T follicular helper cell (primary cell): ENCODE measurements at places on chromosomes 12 and 14.

GRCh38 chr14:76636602-76637001 is 124.7 kb upstream of the VASH1 start:
- DNase-seq: no peak

DNA sequence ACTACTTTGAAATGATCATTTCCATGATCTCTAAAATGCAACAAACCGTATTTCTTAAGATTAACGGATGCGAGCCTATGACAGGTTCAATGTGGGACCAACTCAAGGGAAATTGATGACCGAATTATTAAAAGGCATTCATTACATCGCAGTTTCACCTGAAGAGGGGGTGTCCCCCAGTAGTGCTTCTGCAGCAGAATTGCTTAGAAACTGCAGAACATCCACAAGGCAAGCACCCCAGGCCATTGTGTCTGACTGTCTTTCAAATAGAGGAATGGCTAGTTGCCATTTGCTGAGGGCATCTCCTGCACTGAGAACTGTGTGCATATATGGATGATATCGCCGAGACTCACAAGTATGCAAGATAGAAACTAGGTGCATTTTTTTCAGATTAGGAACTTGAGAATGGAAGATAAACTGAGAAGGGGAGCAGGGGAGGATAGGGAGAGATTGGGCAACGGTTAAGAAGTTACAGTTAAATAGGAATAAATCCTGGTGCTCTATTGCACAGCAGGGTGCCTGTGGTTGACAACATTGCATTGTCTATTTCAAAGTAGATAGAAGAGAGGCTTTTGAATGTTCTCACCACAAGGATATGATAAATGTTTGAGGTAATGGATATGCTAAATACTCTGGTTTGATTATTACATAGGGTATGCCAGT is 234.3 kb upstream of the PLEKHG7 start:
- DNase-seq: no peak

DNA sequence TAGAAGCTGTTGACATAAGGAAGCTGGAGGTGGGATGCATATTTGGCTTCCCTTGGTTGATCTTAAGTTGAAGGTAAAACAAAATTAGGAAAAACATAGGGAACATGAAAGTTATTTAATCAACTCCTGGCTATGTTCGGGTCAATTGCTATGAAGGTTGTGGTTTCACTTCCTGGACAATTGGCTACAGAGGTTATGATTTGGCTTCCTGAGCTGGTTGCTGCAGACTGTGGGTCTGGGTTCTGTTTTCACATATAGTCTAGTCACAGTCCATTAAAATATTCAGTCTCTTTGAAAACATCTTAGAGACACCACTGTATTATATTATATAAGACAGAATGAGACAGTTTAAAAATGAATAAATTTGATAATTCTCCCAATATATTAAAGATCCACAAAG is 895.2 kb upstream of the USP15 start:
- DNase-seq: no peak

GRCh38 chr14:34930591-34931091 is 52.2 kb upstream of the SRP54 start:
- peak; percentile 10 for DNase-seq

DNA sequence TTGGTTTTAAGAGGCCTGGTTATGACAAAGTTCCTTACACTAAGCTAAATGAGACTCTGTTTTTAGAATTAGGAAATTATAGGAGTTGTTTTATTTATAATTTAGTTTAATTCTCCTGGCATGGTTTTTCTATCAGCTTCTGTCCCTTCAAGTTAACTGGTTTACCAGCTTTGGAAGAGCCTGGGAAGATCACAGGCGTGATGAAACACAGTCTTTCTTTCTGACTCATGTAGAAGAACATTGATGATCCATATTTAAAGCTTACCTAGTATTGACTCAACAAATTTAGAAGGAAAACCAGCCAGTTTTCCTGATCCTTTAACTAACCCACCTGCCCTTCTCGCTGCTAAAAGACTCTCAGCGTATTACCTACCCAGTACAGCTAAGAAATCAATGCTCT is 155.2 kb downstream of the TGFB3 start:
- DNase-seq: no peak

GRCh38 chr12:123388951-123389559 is 5.1 kb downstream of the KMT5A start:
- no peak for DNase-seq

GRCh38 chr12:41293461-41293860 is 105.3 kb downstream of the PDZRN4 start:
- no peak for DNase-seq

GRCh38 chr14:21133901-21134300 is 22.0 kb downstream of the OR5AU1 start:
- DNase-seq: no peak

DNA sequence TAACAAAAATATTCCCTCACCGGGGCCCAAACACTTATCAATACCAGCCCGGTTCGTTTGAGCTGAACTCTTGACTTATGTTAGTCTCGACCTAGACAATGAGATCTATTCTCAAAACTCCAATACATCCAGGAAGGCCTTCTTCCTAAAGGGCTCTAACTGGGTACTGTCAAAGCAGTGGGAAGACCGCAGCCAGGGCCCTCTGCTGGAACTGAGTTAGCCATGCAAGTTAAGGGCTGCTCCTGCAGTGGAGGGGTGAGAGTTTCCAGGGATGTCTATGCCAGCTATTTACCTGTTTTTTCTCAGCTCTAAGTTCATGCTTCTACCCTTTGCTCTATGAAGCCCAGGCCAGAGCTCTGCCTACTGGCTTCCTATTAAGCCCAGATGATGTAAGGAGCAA is 348.8 kb downstream of the GXYLT1 start:
- no peak for DNase-seq

GRCh38 chr12:48199774-48200221 is 3.3 kb downstream of the OR10AD1 start:
- DNase-seq: no peak

GRCh38 chr12:64781280-64782190 is 22.3 kb upstream of the GNS start:
- DNase-seq: no peak

- DNase-seq: no peak
Measured at GRCh38 chr14:94826774-94827173, 56.9 kb upstream of the GSC start.

- no peak for DNase-seq
Measured at GRCh38 chr12:90112666-90113065, 404.0 kb upstream of the ATP2B1 start.

GRCh38 chr12:5523396-5524115 is 91.6 kb downstream of the NTF3 start:
- no peak for DNase-seq

DNA sequence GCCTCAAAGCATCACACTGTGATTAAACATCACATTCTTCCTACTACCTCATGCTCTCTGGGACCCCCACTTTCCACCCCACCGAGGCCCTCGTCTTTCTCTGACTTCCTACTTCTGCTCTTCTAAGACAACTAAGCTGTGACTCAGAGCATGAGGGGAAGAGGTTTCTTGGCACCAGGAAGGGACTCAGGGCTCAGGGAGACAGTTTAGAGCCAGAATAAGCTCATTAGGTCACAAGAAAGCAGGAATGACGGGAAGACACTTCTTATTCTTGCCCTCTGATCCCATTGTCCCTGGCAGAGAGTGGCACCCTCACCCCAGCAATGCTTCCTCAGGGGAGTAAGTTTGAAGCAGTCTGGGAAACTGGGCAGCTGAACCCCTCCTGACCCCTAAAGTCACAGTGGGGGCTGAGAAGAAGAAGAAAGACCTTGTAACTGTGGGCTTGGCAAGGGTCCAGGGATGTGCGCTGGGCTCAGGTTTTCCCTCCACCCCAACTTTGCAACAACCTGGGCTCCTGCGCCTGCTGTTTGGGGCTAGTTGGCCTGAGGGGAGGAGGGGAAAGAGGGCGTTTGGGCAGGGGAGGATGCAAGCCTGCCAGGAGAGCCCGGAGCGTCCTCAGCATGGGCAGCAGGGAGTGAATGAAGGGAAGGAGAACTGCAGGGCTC is 64.6 kb upstream of the ACTN1 start:
- no peak for DNase-seq

DNA sequence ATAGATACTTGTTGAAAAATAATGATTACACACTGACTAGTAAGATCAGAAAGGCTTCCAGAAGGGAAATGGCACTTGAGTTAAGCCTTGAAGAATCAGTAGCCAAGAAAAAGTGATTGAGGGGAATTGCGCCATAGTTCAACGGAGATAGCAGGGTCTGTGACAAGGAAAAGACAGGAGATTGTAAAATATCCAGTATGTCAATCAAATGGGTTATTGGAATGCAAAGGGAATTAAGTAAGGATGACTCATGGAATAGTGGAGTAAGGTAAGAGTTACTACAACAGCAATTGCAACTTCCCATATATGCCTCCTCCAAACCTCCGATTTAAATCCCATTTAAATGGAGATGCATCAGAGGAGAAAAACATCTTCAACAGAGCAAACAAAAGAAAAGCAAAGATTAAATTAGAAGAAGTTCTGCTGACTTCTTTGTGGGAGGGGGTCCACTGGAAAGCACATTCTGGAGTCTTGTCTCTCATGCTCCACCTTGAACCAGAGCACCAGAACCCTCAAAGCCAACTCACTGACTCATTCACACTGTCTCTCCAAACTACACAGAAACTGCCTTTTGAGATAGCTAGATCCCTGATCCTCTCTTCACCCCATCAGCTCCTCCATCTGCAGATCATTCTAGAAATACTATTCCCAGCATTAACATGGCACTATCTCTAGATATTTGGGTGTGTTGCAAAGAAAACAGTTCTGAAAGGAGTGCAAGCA is 138.2 kb downstream of the NUAK1 start:
- DNase-seq: no peak

DNA sequence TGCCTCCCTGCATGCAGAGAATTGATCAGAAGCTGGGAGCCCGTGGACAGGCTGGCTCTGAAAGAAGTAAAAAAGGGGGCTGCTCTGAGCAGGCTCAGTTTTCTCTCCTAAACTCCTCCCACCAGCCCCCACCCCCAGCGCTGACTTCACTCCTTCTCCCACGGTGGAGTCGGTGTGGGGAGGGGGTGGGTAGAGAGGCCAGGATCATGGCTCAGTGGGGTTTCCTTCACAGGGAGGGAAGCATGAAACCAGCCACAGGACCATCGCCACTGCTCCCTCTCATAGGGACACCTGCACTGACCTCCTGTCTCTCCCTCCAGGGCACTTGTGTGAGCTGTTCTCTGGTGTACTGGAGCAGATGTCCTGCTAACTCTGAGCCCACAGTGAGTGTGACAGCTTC is 78.9 kb downstream of the STAB2 start:
- DNase-seq: no peak

GRCh38 chr14:93065272-93065730 is 50.4 kb downstream of the ITPK1 start:
- no peak for DNase-seq

DNA sequence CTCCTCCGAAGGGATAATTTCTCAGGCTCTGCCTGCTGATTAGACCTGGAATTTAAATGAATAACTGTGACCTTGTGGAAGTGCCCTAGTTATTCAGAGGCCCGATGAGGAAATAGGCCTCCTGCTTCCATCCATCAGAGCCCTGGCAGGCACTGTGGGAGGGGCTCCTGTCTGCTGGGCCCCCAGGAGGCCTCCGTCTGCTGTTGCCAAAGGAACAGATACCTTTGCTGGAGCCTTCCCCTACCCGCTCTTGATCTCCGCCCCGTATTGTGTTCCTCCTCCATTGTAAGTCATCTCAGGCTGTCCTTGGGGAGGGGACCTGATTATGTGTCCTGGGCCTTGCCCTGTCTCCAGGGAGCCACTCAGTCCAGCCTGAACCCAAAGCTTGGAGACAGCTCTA is 112.3 kb downstream of the NRXN3 start:
- no peak for DNase-seq

- no peak for DNase-seq
Measured at GRCh38 chr14:89110110-89110509, 285.7 kb downstream of the TTC8 start.

DNA sequence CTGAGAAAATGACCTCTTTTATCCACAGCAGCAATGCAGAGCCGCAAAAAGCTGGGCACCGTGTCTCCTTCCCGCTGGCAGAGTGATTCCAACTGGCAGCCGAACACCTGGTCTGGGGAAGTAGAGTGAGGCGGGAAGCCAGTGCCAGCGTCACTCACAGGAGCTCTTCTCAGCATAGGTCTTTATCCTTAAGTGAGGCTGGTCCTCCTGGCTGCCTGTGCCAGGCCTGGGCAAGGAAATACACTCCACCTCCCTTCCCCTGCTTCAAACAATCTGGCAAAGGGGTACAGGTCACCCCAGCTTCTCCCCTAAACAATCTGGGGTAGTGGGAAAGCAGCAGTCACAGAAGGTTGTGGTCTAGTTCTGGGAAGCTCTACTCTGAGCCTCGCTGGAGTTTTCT is 4.8 kb downstream of the ARHGAP9 start:
- no peak for DNase-seq

DNA sequence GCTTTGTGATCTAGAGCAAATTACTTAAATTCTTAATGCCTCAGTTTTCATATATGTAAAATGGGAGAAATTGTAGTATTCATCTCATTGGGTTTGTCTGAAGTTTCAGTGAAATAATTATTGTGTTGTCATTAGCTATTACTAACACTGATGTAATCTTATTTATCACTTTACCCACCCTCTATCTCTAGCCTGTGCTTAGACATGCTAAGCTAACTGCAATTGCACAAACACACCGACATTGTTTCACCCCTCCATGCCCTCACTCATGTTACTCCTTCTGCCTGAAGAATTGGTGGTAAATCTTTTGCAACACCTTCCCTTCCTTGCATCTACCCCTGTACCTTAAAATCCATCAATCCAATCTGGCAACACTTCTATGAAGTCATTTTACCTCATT is 241.6 kb downstream of the BCAT1 start:
- no peak for DNase-seq

DNA sequence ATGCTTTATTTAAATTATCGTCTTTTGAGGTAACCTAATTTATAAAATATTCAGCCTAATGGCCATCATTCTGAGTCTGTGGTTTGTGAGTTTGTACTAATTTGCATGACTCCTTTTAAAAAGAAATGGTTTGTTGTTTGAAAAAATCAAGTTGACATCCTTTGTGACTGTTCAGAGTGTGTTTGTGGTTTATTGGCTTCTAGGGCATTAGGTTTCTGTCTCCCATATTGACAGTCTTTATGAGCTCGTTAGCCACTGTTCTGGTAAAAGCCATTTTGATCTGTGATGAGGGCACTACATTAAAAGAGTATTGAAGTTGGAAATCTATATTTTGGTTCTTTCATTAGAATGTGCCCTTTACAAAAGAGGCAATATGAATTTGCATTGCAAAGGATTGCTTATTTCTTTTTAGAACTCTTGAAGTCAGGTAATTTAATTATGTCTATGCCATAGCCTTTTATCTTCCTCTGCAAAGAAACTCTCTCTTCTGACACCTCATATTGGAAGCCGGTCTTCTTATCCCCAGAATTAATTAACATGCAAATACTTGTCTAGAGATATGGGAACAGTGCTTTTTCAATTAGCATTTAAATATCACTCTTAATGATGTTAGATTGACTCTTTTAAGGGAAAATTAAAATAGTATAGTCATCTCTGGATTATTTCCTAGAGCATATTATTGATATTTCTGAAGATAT is 95.0 kb downstream of the CRADD start:
- no peak for DNase-seq

DNA sequence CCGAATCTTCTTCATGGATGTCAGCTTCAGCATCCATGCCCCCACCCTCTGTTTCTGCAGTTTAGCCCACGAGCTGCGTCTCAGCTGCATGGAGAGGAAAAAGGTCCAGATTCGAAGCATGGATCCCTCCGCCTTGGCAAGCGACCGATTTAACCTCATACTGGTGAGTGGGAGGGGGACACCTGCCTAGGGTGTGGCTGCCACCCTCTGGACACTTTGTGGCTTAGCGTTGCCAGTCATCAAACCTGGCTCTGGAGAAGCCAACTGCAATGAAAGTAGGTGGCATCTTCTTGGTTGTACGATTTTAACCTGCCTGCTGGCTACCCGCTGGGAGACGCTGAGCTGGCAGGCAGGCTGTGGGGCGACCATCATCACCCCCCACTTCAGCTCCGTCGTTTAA is 16.7 kb downstream of the DCAF4 start:
- DNase-seq: no peak
